ENCODE measurements at places on chromosomes 12 and 14.

DNA sequence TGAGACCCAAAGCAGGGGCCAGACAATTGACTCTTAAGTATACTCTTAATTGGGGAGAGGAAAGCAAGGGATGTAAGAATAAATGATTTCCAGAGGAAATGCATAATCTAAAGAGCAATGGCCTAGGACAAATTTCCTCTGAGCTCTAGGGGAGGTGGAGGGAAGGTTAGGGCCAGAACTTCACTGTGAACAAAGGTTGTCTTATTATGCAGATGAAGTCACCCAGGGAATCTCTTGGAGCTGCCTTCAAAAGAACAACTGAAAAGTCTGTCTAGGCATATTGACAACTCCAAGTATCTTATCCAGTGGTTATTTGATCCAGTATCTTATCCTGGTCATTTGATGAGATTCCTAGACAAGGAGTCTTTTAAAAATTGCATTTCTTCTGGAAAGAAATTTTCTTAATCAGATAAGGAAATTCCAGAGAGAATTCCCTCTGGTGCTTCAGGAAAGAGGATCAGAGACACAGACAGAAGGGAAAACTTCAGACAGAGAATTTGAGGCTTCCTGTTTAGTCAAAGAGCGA lies 16.5 kb upstream of the SMIM10L1 start:
- DNase-seq, result no peak

- no peak for DNase-seq
Observed at GRCh38 chr14:24606297-24606696, 3.2 kb downstream of the GZMH start.

DNA sequence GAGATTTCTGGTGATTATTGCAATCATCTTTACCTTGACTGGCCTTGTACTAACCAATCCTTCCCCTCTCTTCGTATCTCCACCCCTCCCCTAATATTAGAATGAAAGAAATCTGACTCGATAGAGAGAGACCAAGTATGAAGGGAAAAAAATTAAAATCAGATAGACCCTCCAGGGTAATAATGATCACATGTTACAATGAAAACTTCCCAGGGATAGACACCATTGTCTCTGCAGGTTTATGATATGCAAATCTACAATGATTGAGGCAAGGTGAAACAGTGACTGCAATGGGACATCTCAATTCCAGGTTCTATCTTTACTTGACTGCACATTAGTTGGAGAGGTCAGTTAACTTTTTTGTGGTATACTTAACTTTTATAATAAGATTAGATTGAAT lies 1.5 kb upstream of the NFKBIA start:
- no peak for DNase-seq

DNA sequence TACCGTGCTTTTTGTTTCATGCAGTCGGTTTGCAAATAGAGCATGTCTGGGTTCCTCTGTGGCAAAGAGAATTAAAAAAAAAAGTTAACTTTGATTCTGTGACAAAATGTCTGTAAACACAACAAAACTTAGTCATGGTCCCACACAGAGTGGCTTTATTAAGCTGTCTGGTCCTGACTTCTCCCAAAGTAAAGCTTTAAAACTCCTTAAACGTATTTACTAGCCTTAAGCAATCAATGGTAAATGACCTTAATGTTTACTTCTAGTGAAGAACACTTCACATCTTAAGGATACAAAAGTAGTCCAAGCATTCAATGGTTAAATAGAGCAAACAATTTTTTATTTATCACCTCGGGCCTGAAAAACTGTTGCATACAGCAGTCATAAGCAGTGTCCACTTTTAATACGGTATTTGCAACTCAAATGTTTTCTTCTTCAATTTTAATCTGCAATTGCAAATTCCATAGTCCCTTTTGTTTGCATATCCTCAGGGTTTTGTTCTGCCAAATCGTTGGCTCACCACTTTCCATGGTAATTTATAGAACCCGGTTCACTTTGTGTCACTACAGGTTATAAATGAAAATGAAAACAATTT lies 453.0 kb upstream of the MIS18BP1 start:
- no peak for DNase-seq

DNA sequence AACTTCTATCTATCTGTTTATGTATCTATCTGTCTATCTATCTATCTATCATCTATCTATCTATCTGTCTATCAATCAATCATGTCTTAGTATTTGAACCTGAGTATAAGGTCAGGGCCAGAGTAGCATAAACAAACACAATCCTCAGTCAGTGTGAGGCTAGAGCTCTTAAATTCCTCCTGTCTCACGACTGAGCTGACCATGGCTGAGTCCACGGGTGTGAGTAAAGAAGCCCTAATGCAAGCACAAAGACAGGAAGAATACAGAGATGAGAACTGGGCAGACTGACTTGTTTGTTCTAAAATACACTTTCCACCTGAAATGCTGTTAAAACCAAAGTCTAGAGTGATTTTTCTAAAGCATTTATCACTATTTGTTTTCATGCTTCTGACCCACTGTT lies 47.2 kb upstream of the STXBP6 start:
- DNase-seq, result no peak

Data from activated naive CD4-positive, alpha-beta T cell treated with anti-CD3 and anti-CD28 coated beads, Interleukin-2, amount 50 U/mL, for 16 hours (primary cell).